H1 (cell line): ENCODE measurements at places on chromosomes 7 and 10. TPM values are rescaled to one million over a fixed set of nuclear protein-coding genes. Genes with fewer than 3 reads are reported as not detected.

MYL10 gene
- polyA plus RNA-seq: 0.18 and 0.20 TPM in 2 replicates

FLNC gene
- polyA plus RNA-seq: 1.9 and 3.3 TPM in 2 replicates

LFNG gene
- polyA plus RNA-seq: 35.6 and 53.0 TPM in 2 replicates

CYP2C18 gene
- 0.17 TPM in 1 of 2 replicates, not detected in the other for polyA plus RNA-seq

MEOX2 gene
- 0.02 and 0.05 TPM in 2 replicates for polyA plus RNA-seq

WDR37 gene
- 9.6 and 10.1 TPM in 2 replicates for polyA plus RNA-seq

SRRT gene
- 66.7 and 103 TPM in 2 replicates for polyA plus RNA-seq

PHKG1 gene
- 0.03 and 0.14 TPM in 2 replicates for polyA plus RNA-seq

CALHM1 gene
- 0.29 and 0.49 TPM in 2 replicates for polyA plus RNA-seq

ABCA13 gene
- polyA plus RNA-seq: 0.02 and 0.09 TPM in 2 replicates

SAP25 gene
- 3.6 and 8.2 TPM in 2 replicates for polyA plus RNA-seq

OR2A1 gene
- 0.05 and 0.11 TPM in 2 replicates for polyA plus RNA-seq

CTAGE8 gene
- not detected in 2 replicates for polyA plus RNA-seq

HOXA10 gene
- not detected in 2 replicates for polyA plus RNA-seq

MKX gene
- polyA plus RNA-seq: 0.21 and 0.52 TPM in 2 replicates

CLRN3 gene
- not detected in 2 replicates for polyA plus RNA-seq

CLDN4 gene
- 69.3 and 112 TPM in 2 replicates for polyA plus RNA-seq

SGCE gene
- polyA plus RNA-seq: 7.2 and 12.8 TPM in 2 replicates

FGF8 gene
- polyA plus RNA-seq: 1.1 and 1.7 TPM in 2 replicates

POU6F2 gene
- polyA plus RNA-seq: 1.1 and 2.5 TPM in 2 replicates

AVPI1 gene
- 13.5 and 14.5 TPM in 2 replicates for polyA plus RNA-seq
